ENCODE measurements at places on chromosomes 5 and 9. TPM values are rescaled to one million over a fixed set of nuclear protein-coding genes. Genes with fewer than 3 reads are reported as not detected.

TAF11L14 gene
- total RNA-seq: not detected

GCNT1 gene
- total RNA-seq: 1.2 TPM

PRR7 gene
- total RNA-seq: 4.1 TPM

NUTM2F gene
- not detected for total RNA-seq

FOXD4 gene
- 0.76 TPM for total RNA-seq

PCDHB14 gene
- total RNA-seq: 16.5 TPM

TAF11L5 gene
- total RNA-seq: 0.83 TPM

SCGB3A2 gene
- 1.2 TPM for total RNA-seq

S1PR3 gene
- total RNA-seq: 2.9 TPM

SHLD3 gene
- total RNA-seq: 4.7 TPM

- no peak for DNase-seq
Observed at GRCh38 chr5:154168395-154168794, 22.1 kb upstream of the GALNT10 start.

GRCh38 chr9:99353408-99353807 is 131.3 kb downstream of the SEC61B start:
- no peak for DNase-seq

GRCh38 chr9:104961238-104961637 is 33.3 kb upstream of the ABCA1 start:
- DNase-seq: peak; percentile 63

- DNase-seq: peak; percentile 67
Observed at GRCh38 chr5:127878174-127878750, 175.1 kb downstream of the CCDC192 start.

- DNase-seq: no peak
Observed at GRCh38 chr5:93055561-93055960, 525.5 kb downstream of the NR2F1-AS1 start.

GRCh38 chr5:96113170-96113939 is 151.7 kb upstream of the ELL2 start:
- no peak for DNase-seq

DNA sequence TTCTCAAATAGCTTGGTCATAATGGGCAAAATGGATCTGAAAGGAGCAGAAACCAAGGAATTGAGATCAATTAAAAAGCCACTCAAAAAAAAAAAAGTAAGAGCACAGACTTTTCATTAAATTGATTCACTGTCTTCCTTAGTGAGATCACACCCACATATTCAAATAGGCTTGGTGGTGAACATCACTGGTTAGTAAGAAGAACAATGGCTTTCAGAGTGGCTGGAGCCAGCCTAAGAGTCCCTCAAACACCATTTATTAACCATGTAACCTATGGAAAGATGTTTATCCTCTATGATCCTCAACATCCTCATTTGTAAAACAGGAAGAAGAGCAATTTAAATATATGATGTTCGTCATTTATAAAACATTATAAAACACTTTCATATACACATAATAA is 12.4 kb downstream of the CCDC112 start:
- no peak for DNase-seq

DNA sequence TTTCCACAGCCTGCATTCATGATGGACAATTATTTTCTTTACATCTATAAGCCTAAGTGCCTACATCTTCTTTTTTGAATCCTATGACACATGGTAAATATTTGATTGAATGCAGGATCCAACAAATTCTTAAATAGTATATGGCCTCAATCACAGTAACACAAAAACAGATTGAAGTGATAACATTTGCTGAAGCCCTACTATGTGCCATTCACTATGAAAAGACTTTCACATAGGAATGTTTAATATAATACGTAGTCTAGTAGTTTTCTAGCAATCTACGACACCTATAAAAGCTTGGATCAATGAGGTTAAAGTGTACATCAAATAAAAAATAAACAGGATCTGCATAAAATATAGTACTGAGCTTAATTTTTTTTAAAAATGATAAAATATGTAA is 231.0 kb downstream of the AP3B1 start:
- DNase-seq: no peak

DNA sequence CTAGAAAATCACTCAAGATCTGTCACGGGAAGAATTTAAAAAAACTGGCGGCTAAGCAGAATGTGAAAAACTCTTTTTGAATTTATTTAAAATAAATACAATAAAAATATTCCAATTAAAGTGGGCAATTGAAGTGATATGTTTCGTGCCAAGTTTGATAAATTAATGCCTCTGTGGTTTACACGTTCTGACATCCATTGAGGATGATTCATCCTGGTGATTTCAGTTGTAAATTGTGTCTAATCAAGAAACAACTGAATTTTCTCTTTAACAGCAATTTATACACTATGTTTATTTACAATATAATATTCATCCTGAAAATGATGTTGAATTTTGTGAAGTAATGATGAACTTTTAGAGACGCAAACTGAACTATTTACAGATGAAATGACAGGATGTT is 21.0 kb upstream of the OSMR start:
- DNase-seq: no peak

DNA sequence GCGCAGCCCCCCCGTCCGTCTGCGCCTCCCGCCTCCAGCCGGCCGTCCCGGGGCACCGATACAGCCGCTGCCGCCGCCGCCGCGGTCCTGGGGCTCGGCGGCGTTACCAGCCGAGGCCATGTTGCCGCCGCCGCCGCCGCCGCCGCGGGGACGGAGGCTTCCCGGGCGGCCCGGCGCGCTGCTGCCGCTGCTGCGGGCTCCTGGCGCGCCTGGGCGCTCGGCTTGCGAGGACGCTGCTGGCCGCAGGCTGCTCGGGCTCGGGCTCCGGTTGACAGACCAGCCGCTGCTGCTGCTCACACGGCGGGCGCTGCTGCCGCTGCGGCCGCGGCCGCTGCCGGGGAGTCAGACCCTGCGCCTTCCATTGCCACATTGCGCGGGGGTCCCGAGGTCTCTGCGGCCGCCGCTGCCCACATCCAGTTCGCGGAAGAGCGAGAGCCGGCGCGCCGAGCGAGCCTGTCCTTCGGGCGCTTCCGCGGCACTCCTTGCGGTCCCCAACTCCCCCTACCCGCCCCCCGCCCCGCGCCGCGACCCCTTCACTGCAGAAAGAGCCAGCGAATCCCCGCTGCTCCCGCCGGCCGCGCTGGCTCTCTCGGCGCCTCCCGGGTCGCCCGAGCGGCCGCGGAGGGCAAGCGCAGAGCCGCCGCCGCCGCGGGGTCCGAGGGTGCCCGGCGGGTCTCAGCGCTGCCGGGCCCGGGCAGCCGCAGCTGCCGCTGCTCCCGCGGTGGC is 8.4 kb downstream of the PTCH1 start:
- peak; percentile 40 for DNase-seq

- no peak for DNase-seq
Observed at GRCh38 chr5:115599502-115599901, 2.8 kb downstream of the TICAM2 start.

DNA sequence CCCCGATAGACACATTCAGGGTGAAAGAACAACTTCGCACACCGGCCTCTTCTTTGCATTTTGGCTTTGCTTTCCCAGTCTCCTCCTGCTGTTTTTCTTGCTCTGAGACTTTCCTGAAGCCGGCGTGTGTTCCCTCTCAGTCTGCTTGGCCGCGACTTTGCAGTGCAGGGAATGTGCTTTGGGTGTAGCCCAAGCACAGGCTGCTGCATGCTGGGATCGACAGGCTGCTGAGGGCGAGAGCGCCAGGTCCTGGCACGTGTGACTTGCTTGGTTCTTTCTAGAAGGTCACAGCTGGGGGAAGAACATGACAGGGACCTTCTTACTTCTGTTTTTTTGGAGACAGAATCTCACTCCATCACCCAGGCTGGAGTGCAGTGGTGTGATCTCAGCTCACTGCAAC is 40.6 kb downstream of the TENT4A start:
- DNase-seq: peak; percentile 5

GRCh38 chr5:146426853-146427618 is 20.1 kb upstream of the TCERG1 start:
- no peak for DNase-seq

- no peak for DNase-seq
Observed at GRCh38 chr5:58400737-58401136, 59.1 kb downstream of the PLK2 start.

GRCh38 chr5:123036391-123037103 is at the start of gene PPIC:
TSS of gene PPIC (minus strand) at chr5:123036725. CDS start at chr5:123036625, 100 bp downstream.
- DNase-seq: peak; percentile 81

DNA sequence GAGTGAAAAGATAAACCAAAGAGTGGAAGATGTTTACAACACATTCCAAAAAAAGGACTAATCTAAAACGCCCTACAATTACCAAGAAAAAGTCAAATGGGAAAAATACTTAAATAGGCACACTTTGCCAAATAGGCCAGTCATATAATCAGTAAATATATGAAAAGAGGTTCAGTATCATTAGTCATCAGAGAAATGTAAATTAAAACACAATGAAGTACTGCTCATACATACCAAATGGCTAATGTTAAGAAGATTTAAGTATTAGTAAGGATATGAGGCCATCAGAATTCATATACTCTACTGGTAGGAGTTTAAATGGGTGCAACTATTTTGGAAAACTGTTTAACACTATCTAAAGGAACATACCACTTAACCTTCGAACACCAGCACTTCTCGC is 47.6 kb downstream of the ZDHHC21 start:
- no peak for DNase-seq

- DNase-seq: peak; percentile 85
Observed at GRCh38 chr9:136245219-136246150, at the start of gene QSOX2. TSS of gene QSOX2 (minus strand) at chr9:136245812. CDS start at chr9:136245803, 9 bp downstream.

- no peak for DNase-seq
Observed at GRCh38 chr9:33878691-33879366, 61.9 kb downstream of the UBE2R2 start.

DNA sequence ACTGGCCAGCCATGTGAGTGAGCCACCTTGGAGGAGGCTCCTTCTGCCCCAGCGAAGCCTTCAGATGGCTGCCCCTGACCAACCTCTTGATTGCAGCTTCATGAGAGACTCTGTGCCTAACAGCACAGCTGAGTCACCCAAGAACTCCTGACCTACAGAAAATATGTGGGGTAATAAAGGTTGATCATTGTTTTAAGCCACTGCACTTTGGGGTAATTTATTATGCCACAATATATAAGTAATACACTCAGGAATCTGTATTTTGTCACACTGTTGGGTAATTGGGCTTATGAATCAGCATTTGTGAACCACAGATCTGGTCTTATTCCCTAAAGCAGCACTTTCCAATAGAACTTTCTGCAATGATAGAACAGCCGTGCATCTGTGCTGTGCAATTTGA is 24.4 kb upstream of the VDAC1 start:
- no peak for DNase-seq

DNA sequence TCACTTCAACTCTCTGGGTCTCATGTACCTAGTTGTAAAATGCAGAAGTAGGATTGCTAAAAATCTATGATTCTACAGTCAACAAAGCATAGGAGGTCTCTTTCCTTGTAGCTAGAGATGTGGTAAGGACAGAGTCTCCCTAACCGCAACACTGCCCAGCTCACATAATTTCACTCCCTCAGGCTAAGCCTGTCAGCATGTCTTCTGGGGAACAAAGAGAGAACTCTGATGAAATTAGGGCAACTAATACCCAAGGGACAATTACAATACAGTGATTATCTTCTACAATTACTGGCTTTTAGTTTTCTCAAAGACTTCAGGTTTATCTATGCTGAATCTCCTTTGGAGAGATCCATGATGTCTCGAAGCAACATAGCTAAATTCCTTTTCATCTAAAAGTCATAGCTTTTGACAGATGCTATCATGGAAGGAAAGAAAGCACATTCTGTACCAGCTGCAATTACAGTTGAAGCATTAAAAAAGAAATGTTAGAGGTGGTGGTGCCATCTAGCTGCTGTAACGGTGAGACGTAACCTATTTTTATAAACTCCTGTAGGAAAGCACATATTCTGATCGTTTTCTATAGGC is 141.1 kb upstream of the TARS1 start:
- peak; percentile 16 for DNase-seq

DNA sequence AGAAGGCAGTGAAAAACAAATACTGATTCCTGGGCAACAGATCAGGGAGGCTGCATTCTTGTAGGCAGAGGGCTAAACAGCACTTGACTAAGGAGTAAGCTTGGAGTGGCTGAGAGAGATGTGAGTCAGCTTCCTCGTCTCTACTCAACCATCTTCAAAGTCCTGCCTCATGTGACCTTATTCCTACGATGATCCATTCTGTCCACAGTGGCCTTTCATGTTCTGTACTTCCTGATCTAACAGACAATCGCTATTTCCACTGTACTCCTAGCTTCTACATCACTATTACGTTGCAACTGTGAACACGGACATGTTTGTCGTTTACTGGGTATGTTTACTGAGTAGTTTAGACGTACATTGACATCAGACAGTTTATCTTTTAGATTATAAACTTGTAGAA is 365.4 kb downstream of the ARL15 start:
- no peak for DNase-seq
